ENCODE measurements at places on chromosomes 2 and 18.

DNA sequence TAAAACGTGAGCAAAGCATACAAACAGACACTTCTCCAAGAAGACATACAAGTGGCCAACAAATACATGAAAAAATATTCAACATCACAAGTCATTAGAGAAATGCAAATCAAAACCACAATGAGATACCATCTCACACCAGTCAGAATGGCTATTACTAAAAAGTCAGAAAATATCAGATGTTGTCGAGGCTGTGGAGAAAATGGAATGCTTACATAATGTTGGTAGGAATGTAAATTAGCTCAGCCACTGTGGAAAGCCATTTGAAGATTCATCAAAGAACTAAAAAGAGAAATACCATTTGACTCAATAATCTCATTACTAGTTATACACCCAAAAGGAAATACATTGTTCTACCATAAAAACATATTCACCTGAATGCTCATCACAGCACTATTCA lies 825.7 kb downstream of the SUCLG1 start:
- no peak for DNase-seq

- DNase-seq = no peak
Measured at GRCh38 chr2:234051374-234052070, 1.0 kb downstream of the SPP2 start.

- no peak for DNase-seq
Measured at GRCh38 chr2:52776571-52776970, 991.0 kb upstream of the CHAC2 start.

DNA sequence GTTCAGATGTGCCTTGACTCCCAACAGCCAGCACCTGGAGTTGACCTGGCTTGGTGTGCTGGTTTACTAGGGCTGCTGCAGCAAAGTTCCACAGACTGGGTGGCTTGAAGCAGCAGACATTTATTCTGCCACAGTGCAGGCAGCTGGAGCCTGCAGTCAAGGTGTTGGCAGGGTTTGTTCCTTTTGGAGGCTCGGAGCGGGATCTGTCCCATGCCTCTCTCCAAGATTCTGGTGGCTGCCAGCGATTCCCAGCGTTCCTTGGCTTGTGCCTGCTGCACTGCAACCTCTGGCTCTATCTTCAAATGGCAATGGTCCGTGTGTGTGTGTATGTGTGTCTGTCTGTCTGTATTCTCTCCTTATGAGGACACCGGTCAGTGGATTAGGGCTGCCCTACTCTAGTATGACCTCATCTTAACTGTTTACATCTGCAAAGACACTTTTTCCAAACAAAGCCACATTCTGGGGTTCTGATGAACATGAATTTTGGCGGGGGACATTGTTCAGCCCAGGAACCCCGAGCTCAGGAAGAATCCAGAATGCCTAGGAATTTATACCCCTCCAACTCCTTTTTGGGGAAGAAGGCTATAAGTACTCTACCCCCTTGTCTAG lies 44.7 kb upstream of the TMEM131 start:
- DNase-seq = no peak
